ENCODE measurements at places on chromosomes 7 and 10. TPM values are rescaled to one million over a fixed set of nuclear protein-coding genes. Genes with fewer than 3 reads are reported as not detected.

ELAPOR2 gene
- 4.2 TPM for total RNA-seq

PSD gene
- total RNA-seq, result 20.2 TPM

HYCC1 gene
- 163 TPM for total RNA-seq

CHAT gene
- not detected for total RNA-seq
